CD4-positive, alpha-beta T cell treated with Interleukin-4 for 4 hours (primary cell): ENCODE measurements at places on chromosomes 2 and 18.
A peak's percentile ranks its signal among the peaks of the same experiment; 100 is the strongest.

DNA sequence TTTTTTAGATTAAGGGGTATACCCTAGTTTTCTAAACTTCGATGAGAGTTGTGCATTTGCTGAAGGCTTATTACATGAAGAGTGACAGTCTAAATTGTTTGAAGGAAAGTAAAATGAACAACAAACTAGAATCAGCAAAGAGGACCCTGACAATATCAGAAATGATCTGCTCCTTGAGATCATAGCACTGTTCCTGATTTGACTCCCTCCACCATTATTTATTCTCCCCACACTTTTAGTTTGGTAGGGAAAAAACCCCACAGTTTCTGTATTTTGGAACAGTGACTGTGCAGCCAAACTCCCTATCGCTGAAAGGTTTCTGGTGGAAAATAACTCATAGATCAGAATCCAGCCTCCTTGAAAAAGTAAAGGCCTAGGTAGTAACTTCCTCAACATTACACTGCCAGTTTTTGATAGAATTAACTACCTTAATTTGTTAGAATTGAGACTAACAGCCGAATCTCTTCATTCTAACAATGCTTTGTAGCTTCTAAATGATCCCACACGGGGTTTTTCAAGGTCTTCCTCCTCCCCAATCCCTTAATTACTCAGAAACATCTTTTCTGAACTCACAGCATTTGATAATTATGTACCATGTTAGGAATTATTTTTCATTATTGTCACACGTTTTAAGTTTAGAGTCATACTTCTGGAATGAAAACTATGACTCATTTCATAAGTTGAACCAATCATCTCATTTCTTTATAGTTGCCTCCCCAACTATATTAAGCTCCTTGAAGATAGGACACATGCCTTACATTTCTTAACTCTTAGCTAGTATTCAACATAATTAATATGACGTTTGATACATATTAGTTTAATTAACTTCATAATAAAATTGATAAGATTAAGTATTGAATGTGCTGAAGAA lies 2.9 kb downstream of the MYL12A start:
- DNase-seq, result peak; percentile 59

DNA sequence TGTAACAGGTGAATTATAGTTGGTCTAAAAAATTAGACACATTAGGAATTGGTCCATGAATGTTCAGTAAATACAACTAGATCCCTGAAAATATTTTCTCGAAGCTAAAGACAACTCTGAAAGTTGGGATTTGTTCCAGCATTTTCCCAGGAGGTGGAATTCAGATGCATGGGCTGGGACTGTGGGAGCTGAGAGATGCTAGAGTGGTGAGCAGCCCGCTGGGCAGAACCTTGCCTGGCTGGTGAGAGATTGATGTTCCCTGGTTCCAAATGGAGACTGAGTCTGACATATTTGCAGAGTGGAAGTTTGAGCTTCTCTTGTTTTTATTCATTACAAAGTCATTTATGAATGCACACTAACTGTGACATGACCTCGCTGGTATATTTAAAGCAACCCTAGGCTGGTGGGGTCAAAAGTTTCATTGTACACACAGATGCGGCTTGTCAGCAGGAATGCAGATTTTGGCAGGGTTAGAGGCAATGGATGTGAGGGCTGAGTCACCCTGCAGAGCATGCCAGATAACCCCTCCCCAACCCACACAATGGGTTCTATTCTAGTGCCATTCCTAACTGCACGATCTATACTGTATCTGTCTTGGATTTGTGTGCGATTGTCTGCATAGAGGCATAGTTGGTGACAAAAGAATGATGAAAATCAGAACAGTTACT lies 23.5 kb upstream of the TMEM178A start:
- no peak for DNase-seq

DNA sequence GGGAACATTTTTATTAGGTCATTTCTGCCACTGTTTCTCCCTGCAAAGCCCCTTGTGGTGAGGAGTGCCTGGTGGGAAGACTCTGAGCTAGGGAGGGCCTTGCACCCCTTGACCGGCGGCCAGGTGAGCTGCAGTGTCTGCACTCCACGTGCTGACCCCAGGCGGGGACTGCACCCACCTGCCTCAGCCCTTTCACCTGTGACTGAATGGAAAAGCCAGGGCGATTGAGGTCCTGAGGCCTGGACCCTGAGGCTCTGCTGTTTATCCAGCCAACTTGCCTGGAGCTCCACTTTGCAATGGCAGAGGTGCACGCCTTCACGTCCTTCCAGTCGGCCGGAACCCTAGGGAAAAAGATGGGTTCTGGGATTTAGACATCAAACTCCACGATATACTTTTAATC lies 53.1 kb downstream of the TMEM18 start:
- DNase-seq, result no peak

DNA sequence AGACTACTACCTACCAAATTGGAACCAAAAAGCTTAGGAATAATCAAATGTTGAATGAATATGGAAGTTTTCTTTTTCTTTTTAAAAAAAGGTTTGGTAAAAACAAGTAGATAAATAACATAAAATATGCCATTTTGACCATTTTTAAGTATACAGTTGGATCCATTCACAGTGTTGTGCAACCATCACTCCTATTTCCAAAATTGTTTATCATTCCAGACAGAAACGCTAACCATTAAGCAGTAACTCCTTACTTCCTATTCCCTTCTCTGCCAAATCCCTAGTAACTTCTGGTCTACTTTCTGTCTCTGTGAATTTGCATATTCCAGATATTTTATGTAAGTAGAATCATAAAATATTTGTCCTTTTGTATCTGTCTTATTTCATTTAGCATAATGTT lies 39.8 kb downstream of the CD302 start:
- no peak for DNase-seq

- DNase-seq, result no peak
Measured at GRCh38 chr2:42041377-42042127, 6.3 kb upstream of the PKDCC start.

DNA sequence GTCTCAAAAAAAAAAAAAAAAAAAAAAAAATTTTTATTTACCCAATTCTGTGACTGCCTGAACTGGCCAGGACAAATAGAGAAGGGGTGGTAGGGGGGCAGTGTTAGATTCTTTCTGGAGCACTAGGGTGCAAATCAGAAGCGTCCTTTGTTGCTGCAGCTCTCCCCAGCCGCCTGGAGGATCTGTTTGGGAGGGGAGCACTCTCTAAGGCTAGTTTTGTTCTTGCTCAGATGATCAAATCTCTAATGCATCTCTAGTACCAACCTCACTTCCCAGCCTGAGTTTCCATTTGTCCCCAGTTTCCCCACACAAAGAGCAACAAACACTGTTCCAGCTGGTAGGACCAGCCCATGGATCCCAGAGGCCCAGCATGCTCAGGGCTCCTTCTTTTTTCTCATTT lies 83.0 kb downstream of the GBX2 start:
- no peak for DNase-seq
